ENCODE measurements at places on chromosomes 4 and X.

DNA sequence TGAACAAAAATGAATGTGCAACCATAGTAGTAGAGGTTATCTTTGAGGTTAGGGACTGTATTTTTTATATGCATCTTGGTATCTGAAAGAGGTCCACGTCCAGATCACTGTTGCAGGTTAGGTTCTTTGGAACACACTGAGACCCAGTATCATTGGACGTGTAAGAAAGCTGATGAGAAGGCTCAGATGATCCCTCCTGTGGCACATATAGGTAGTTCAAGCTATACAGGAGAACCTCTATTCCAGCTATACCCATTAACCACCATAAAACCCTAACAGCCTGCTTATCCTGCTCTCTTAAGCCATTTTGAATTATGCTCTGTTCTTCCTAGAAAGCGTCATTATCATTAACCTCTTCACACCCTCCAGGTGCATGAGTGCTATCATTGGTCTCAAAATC is 930.7 kb upstream of the HS3ST1 start:
- DNase-seq: no peak

DNA sequence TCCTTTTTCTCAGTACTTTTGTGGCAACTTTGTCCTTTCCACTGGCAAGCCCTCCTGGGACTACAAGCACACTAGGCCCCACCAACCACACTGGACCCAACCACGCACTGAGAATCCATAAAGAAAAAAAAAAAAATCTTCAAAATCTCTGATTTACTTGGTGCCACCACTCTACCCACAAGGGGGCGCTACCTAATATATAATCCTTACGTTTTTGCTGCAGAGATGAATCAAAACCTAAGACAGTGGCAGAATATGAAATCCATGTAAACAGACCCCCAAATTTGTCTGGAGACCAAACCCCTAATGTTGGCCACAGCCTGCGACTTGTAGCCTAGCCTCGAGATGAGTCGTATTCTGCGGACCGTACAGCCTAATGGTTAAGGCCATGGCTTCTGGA is 63.5 kb upstream of the ARHGAP36 start:
- DNase-seq: no peak

GRCh38 chrX:110210417-110211139 is 107.3 kb downstream of the AMMECR1 start:
- DNase-seq: no peak

DNA sequence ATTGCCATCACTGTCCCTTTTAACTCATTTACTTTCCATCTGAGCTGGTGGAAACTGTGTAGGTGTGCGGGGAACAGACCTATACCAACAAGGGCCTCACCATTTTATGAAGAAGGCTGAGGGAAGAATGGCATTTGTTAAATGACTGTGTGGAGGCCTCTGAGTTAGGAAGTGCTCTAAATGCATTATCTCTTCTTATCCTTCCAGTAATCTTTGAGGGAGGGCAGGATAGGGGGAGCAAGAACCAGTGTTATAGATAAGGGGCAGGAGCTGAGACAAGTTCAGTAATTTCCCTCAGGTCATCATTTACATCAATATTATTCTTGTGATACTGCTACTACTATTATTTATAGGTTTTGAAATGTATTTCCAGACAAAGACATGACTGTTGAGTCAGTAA is 122.4 kb upstream of the PDLIM3 start:
- DNase-seq: no peak

DNA sequence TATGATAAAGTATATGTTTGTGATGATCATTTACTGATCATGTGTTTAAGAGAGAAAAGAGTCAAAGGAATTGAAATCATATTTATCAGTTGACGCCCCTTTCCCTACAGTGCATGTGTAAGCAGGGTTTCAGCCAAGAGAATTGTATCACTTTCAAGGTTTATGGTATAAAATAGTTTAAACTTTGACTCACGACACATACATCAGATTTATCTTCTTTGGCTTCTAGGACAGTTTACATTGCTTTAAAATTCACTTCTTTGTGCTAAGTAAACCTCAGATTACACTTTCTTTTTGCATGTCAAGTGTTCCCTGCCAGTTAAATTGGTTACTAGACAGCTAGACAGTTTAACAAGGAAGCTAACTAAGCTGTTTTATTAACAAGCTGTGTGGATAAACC is 86.3 kb upstream of the MYOZ2 start:
- DNase-seq: no peak

DNA sequence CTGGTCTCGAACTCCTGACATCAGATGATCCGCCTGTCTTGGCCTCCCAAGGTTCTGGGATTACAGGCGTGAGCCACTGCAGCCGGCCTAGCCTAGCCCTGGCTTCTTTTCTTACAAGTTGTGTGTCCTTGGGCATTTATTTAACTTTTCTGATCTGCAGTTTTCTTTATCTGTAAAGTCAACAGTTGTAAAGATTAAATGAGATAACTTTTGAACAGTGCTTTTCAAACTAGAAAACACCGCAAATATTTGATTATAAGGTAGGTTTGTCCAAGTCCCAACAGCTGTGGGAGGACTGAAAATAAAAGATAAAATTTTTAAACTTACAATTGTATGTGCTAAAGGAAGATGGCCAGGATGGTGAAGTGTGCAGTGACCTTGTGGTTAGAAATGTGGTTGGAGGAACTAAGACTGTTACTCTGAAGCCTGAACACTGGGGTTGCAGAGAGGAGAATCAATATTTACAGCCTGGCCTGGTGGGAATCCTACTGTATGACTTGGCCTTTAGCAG is 44.8 kb downstream of the GSX2 start:
- DNase-seq: no peak

DNA sequence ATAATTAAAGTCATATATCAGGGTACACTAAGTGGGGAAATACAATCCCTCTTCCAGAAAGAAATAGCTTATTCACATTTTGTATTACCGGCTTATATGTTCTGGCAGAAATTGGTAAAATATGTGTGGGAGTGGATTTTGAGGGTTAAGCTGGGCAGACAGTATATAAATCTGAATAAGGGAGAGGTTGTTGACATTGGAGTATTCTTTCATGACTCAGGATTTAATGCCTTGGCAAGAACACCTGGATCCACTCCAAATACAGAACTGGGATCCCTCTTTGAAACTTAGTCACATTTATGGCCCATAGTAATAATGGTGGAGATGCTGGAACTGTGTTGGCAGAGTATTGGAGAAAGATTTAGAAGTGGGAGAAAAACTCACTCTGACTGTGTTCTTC is 54.3 kb upstream of the TET2 start:
- DNase-seq: no peak

DNA sequence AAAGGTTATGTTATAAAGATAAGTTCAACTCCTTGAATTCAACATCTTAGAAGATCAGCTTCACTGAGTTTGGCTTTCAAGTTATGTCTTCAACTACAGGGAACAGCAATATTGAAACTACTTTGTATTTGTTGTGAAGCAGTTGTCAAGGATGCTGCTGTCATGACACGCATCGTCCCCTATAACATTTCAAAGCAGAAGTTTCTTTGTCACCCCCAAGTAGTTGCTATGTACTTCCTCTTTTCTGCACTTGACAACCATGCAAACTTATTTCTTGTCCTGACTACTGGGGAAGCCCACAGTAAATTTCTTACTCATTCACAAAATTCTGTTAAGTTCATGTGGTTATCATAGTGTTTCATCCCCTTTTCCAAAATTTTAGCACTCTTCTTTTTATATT is 14.3 kb downstream of the ANTXR2 start:
- no peak for DNase-seq

Data from activated CD8-positive, alpha-beta memory T cell treated with anti-CD3 and anti-CD28 coated beads for 1 hour (primary cell).